GM23248 (cell line): ENCODE measurements at places on chromosomes 12 and 14. TPM values are rescaled to one million over a fixed set of nuclear protein-coding genes. Genes with fewer than 3 reads are reported as not detected.
A peak's percentile ranks its signal among the peaks of the same experiment; 100 is the strongest.

Gene ESR2
- not detected in 2 replicates for total RNA-seq

Gene TBC1D30
- total RNA-seq: not detected in 2 replicates

Gene PPP1R3E
- 4.1 and 4.3 TPM in 2 replicates for total RNA-seq

Gene CLEC6A
- not detected in 2 replicates for total RNA-seq

Gene RASAL1
- total RNA-seq: not detected in 2 replicates

DNA sequence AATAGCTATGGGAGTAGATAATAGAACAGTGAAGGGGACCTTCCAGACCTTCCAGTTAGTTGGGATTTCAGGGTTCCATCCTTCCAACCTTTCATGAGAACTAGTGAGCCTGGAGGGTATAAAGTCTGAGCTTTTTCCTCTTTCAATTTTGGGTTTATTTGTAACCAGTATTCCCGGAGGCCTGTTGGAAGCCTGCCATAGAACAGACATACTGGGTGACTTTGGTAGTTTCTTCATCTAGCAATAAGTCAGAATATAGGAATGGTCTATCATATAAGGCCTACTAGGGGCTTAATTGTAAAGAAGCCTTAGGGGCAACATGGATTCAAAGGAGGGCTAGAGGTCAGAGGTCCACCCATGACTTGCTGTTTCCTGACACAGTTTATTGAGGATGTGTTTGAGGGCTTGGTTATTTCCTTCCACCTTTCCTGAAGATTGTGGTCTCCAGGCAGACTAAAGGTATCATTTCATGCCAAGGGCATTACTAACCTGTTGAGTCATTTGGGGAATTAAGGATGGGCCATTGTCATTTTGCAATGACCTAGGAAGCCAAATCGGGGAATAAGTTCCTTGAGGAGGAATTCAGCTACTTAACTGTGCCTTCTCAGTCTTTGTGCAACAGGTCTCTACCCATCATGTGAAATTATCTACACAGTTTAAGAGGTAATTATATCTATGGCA is 410.3 kb downstream of the SLC6A15 start:
- H3K27me3 ChIP-seq: no peaks in the 10 kb centered on the region
- no peak overlapping the region for H3K4me3 ChIP-seq
- H3K4me1 ChIP-seq: no peaks in the 10 kb centered on the region
- DNase-seq: peak; percentile 9
- no peaks in the 10 kb centered on the region for H3K36me3 ChIP-seq

- peak; percentile 68 for DNase-seq
- peaks cover 21% of the 10 kb centered on the region for H3K4me1 ChIP-seq
- H3K4me3 ChIP-seq: 0 out of 2 replicates have a peak overlapping the region, but pooled peaks have one; percentile 34
- H3K36me3 ChIP-seq: no peaks in the 10 kb centered on the region
- H3K27ac ChIP-seq: peak overlapping the region; percentile 96
- no peaks in the 10 kb centered on the region for H3K27me3 ChIP-seq
Observed at GRCh38 chr12:119868992-119869391, 8.1 kb downstream of the CIT start.

- peaks cover 6% of the 10 kb centered on the region; the same call in 1 of the 2 replicates for H3K4me1 ChIP-seq
- H3K27me3 ChIP-seq: no peaks in the 10 kb centered on the region
- no peaks in the 10 kb centered on the region for H3K36me3 ChIP-seq
- no peak overlapping the region for H3K27ac ChIP-seq
Observed at GRCh38 chr12:51421266-51421884, 3.3 kb upstream of the SLC4A8 start.

DNA sequence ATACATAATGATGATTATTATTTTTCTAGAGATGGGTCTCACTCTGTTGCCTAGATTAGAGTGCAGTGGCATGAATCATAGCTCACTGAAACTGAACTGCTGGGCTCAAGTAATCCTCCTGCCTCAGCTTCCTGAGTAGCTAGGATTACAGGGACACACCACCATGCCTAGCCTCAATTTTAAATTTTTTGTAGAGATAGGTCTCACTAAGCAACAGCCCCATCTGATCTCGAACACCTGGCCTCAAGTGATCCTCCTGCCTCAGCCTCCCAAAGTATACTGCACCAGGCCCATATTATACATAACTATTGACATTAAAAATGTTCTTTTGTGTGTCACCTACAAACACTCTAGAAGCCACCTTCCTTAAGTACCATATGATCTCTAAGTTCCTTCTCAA is 3.4 kb downstream of the TXNRD1 start:
- no peaks in the 10 kb centered on the region for H3K36me3 ChIP-seq
- H3K4me1 ChIP-seq: peaks cover 30% of the 10 kb centered on the region
- no peaks in the 10 kb centered on the region for H3K27me3 ChIP-seq

DNA sequence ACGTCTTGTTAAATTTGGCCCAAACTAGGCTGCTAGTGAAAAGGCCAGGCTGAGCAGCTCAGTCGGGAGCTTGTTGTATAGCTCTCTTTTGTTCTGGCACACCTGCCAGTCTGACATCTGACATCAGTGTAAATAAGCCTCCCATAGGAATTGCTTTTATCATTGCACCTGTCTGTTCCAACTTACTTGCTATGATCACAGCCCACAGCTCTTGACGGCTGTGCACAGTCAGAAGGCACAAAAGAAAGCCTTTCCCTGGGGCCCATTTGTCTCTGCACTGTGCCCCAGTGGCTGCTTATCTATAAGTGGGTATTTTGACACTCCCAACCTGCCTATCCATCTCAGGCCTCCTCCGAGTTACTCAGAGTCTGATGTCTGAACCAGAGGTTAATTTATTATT is 324.5 kb downstream of the NUAK1 start:
- H3K27me3 ChIP-seq: no peaks in the 10 kb centered on the region
- DNase-seq: no peak
- H3K4me3 ChIP-seq: no peak overlapping the region
- no peaks in the 10 kb centered on the region for H3K4me1 ChIP-seq
- H3K36me3 ChIP-seq: no peaks in the 10 kb centered on the region
- H3K27ac ChIP-seq: no peak overlapping the region

- H3K4me3 ChIP-seq: no peak overlapping the region
- peaks cover 10% of the 10 kb centered on the region for H3K27me3 ChIP-seq
- no peaks in the 10 kb centered on the region for H3K36me3 ChIP-seq
Observed at GRCh38 chr14:54356172-54356571, 40.6 kb upstream of the CDKN3 start.

GRCh38 chr12:10358131-10358530 is 31.7 kb downstream of the KLRK1 start:
- peaks cover 4% of the 10 kb centered on the region; the same call in 1 of the 2 replicates for H3K4me1 ChIP-seq
- H3K27me3 ChIP-seq: no peaks in the 10 kb centered on the region
- DNase-seq: no peak
- H3K4me3 ChIP-seq: no peak overlapping the region

DNA sequence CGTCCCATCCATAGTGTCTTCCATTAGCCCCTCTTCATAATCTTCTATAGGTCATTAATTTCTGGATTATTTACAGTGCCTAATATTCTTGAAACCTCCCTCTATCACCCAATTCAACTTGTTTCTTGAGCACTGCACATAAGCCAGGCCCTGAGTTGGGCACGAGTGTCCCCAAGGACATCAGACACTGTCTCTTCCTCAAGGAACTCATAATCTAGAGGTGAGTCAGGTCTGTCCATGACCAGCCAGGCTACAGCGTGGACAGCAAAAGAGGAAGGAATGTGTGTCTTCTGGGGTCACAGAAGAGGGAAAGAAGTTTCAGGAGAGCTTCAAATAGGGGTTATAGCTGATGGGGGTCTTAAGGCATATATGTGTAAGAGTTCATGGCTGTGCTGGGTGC is 12.5 kb downstream of the SPTB start:
- H3K4me3 ChIP-seq: no peak overlapping the region
- no peak overlapping the region for H3K27ac ChIP-seq
- no peak for DNase-seq
- no peaks in the 10 kb centered on the region for H3K36me3 ChIP-seq

- DNase-seq: no peak
- no peak overlapping the region for H3K27ac ChIP-seq
- no peaks in the 10 kb centered on the region for H3K27me3 ChIP-seq
- peaks cover 14% of the 10 kb centered on the region for H3K4me1 ChIP-seq
Observed at GRCh38 chr12:22231078-22231477, 103.4 kb downstream of the ST8SIA1 start.

GRCh38 chr12:116257215-116257614 is 20.3 kb downstream of the MED13L start:
- H3K27ac ChIP-seq: no peak overlapping the region
- H3K4me3 ChIP-seq: no peak overlapping the region
- no peaks in the 10 kb centered on the region for H3K36me3 ChIP-seq
- peak; percentile 34 for DNase-seq
- H3K4me1 ChIP-seq: peaks cover 25% of the 10 kb centered on the region

- H3K27me3 ChIP-seq: no peaks in the 10 kb centered on the region
- no peak for DNase-seq
- peaks cover 27% of the 10 kb centered on the region for H3K4me1 ChIP-seq
- H3K36me3 ChIP-seq: no peaks in the 10 kb centered on the region
- no peak overlapping the region for H3K27ac ChIP-seq
Observed at GRCh38 chr14:100106250-100107112, 41.3 kb downstream of the EVL start.
